Stimulated activated CD8-positive, alpha-beta memory T cell treated with anti-CD3 and anti-CD28 coated beads, Interleukin-7, amount 100 ng/mL, for 48 hours (primary cell): ENCODE measurements at places on chromosomes 12 and 14.

GRCh38 chr12:116442304-116442703, 116.9 kb upstream of the MAP1LC3B2 start:
- DNase-seq = no peak

DNA sequence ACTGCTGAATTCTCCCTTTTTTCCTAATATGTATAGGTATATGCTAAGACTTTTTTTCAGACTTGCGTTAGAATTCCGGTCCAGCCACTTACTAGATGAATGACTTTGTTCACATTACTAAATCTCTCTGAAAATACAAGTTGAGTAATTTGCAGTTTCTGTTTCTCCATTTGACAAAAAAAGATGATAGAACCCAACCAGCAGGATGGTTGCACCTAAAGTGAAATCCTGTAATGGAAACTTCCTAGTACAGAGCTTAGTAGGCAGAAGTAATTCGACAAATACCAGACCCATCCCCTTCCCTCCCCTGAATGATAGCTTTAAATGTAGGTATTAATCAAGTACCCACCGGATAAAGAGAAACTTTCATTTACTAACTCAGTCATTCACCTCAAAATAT, 113.6 kb upstream of the RAP1B start:
- no peak for DNase-seq

GRCh38 chr14:72619111-72619571, 274.8 kb downstream of the DPF3 start:
- no peak for DNase-seq

DNA sequence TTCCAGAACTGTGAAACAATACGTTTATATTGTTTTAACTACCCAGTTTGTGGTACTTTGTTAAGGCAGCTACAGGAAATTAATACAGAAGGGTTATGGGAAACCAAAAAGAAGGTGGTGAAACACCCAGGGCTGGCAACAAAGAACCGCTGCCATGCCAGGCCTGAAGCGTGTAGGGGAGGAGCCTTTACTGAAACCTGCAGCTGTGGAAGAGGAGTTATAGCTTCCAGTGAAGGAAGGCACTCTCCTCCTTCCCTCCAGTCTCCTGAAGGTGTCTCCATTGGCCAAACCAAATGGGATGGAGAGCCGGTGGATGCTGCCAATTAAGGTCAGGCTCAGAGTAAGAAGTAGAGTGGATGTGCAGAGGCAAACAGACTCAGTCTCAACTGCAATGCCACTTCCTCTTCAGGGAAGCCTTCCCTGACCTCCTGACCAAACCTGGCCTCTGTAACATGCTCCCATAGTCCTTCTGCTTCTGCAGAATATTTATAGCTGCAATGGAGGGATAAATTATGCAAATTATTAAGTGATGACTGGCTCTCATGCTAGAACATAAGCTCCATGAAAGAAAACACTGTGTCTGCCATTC, 168.3 kb downstream of the DAD1 start:
- DNase-seq = no peak

DNA sequence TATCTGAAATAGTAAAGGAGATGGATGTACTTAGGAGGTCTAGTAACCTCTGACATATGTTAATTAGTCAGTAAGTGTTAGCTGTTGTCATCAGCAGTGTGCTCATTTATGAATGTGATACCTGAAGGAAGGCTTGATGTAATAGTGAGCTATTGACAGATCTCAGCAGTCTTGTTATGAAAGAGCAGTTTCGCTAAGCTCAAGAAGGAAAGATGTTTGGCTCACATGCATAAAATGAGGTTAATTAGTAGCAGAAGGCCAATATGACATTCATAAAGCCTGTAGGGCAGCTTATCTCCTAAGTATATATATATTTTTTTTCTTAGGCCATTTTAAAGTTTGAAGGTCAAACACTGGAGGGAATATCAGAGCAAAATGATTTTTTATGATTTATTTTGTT, 2.8 kb downstream of the FAM234B start:
- DNase-seq = no peak

- no peak for DNase-seq
Measured at GRCh38 chr12:110694330-110694901, 5.5 kb upstream of the HVCN1 start.

DNA sequence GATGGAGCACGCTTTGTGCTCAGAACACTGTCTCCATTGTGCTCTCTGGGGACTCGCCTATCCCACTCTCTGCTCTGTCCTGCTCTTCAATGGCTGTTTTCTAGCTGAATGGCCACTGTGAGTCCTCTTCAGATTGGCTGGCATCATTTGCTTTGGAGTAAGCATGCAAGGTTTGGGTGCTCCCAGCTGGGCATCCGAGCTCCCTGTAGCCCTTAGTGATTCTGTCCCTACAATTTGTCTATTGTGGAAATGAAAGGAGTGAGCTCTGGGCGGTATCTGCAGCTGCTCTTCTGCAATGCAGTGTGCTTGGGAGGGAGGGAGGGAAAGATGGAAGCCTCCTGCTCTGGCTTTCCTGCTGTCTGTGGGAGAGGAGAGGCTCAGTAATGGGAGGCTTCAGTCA, 84.8 kb downstream of the SMOC1 start:
- no peak for DNase-seq

DNA sequence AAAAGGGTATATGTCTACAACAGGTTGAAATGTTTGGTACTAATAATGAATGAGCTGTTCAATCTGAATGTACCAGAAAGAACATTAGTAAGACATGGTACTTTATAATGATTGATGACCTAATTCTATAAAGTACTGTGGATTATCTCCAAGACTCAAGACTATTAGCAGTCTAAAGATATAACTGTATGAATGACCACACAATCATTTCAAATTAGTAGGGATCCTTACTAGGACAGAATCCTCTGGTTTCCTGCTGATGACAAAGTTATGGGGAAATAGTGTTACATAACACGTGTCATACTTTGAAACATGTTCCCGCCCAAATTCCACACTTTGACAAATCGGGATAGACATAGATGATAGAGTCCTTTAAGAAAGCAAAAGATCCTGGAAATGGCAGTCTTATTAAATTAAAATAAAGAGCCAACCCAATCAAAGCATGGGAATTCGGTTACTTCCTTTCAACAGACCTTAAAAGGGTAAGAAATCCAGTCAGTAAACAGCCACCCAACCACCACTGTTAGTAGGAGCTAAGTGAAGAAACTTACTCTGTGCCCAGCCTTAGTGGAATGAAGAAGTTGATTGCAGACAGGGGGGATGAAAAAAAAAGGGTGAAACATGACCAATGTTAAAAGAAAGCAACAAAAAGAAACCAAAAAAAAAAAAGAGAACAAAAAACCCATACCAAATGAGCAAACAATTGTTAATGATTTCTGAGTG, 2.8 kb downstream of the VPS29 start:
- DNase-seq = no peak

- no peak for DNase-seq
Measured at GRCh38 chr12:2267703-2268470, 215.1 kb downstream of the CACNA1C start.

DNA sequence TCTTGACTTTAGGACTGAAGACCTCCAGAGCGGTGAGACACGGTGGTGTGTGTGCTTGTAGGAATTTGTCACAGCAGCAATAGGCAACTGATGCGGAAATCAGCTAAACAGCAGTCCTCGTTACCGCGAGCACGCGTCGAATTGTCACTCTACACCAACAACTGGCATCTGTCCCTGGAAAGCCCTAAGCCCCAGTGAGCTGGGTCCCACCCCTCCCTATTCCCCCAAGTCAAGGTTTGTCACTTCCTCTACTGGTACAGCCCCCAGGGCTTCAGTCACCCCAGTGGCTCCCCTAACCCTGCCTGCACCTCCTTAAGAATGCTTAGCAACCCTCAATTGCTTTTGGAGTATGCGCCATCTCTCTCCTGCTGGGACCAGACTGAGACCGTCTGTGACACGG, 173.6 kb downstream of the PIWIL1 start:
- DNase-seq = no peak

GRCh38 chr12:45517381-45517780, 212.1 kb upstream of the ARID2 start:
- no peak for DNase-seq

GRCh38 chr12:93825931-93826555, 148.9 kb downstream of the CRADD start:
- no peak for DNase-seq

DNA sequence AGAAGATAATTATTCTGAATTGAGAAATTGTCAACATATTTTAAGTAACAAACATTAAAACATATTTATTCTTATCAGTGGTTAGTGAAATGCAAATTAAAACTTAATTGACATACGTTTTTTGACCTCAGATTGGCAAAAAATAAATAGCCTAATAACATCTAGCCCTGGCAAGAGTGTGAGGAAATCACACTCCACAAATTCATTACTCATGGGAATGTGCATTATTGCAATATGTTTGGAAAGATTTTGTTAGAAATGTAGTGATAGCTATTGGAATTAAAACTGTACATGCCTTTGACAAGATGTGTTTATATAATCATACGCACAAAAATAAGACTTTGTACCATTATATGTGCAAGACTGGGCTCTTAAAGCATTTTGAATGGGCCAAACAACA, 168.6 kb downstream of the KITLG start:
- DNase-seq = no peak

GRCh38 chr12:48037267-48037915, 33.1 kb upstream of the COL2A1 start:
- no peak for DNase-seq

DNA sequence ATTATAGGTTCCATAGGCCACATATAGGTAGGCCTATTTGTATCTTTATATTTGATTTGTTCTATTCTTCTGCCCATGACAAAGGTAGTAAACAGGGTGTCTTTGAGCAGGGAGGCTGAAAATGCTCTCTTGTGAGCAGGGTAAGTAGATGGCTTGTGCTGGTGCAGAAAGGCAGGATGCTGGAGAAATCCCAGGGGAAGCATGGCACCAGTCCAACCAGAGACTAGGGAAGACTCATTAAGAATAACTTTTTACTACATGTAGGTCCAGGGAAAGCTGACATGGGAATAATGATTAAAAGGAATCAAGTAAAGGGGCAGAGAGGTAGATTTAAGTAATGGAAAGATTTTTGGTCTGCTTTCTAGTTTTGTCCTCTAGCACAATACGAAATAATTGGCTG, 245.0 kb downstream of the RGS6 start:
- DNase-seq = no peak

GRCh38 chr12:6946033-6946919, 2.5 kb downstream of the C12orf57 start:
- no peak for DNase-seq

DNA sequence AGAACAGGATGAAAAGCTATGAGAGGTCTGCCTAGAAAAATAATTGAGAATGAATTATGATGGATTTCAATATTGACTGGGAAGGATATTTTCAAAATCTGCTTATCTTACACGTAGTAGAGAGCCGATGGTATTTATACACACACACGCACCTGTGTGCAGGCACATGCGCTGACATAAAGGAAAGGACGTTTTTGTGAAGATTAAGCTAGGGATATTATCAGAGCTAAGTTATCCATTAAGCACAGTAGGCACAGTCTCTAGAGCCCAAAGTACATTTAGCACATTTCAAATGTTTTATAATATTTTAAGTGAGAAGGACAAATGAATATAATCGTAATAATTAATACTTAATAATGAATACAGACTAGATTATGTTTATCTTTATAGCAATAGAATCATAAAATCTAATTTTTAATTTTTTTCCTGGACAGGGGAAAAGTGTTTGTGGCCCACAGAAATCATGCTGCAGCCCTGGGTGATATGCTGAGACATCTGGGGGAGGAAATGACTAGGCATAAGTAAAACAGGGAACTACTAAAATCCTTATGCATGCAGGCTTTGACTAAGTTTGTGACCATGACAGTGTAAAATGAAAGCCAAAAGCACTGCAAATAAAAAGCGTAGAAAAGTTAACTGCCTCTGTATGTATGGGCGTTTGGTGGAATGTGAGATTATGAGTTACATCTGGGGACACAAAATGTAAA, 146.1 kb downstream of the KITLG start:
- DNase-seq = no peak

GRCh38 chr14:33949411-33949893, 1.4 kb downstream of the EGLN3 start:
- DNase-seq = no peak

DNA sequence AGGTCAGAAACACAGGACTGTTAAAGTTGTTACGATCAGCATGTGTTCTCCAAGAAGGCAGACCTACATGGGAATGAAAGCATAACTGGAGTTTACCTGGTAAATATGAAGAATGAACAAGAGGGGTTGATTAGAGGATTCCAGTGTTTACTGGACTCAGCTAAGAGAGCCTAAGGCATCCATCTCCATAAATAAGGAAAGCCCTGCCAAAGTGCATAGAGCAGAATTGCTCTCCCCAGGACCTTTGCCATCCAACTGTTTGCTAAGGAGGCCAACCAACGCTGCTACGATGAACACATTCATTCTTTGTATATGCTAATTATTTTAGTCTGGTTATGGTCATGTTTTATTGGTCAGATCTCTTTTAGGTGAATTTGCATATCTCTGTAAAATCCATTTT, 17.1 kb upstream of the PAWR start:
- DNase-seq = no peak

DNA sequence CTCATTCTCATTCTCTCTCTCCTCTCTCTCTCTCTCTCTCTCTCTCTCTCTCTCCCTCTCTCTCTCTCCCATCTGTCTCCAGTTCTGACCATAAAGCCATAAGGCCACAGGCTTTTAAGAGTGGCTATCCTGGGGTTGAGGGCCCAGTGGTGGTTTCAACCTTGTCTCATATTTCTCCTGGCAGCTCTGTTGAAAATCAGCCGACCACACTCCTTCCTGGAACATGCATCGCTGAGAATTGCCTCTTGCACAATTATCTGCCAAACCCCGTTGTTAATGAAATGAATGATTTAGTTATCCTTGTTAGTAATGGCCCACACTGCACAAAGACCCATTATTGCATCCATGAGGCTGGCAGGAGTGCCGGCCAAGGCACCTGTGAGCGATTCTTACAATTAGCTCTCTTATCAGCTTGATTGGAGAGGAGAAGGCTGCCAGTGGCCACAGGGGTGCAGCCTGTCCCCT, 30.4 kb upstream of the KCNA5 start:
- no peak for DNase-seq

DNA sequence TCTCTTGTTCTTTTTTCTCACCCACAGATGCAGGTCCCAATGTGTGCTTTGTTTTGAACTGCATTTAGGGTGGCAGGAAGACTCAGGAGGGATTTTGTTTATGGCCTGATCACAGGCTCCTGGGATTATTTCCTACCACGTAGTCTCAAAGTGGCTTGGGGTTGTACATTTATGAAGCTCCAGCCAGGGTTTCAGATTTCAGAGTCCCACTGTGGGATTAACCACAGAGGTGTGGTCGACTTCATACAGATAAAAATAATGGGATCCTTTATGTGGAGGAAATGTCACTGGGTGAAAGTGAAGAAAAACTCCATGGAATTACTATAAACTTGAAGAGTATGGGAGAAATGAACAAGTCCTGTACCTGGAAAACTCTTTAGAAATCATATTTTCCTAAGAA, 14.2 kb upstream of the PPP1R1A start:
- DNase-seq = no peak

- no peak for DNase-seq
Measured at GRCh38 chr12:68065687-68066086, 76.4 kb downstream of the IFNG-AS1 start.

GRCh38 chr14:33964599-33965317, 13.9 kb upstream of the EGLN3 start:
- no peak for DNase-seq

- no peak for DNase-seq
Measured at GRCh38 chr12:110687396-110688169, 1.3 kb downstream of the HVCN1 start.
